T1000 (cell line): ENCODE measurements at places on chromosomes 7 and 10.

DNA sequence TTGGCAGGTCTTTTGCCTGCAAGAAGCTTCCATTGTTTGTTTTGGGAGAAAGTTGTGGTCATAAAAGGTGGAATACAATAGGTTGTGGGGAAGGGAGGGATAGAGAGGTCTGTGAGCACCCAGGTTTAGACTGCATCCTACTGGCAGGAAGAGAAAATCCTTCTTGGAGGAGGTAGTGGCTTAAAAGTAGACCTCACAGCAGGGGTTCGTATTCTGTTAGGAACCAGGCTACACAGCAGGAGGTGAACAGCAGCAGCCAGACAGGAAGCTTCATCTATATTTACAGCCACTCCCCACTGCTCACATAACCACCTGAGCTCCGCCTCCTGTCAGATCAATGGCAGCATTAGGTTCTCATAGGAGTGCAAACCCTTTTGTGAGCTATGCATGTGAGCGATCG lies 245.3 kb downstream of the NSUN6 start:
- no peak for DNase-seq

- DNase-seq = no peak
These were observed 550.4 kb downstream of the TCERG1L start for GRCh38 chr10:130761032-130761575.

DNA sequence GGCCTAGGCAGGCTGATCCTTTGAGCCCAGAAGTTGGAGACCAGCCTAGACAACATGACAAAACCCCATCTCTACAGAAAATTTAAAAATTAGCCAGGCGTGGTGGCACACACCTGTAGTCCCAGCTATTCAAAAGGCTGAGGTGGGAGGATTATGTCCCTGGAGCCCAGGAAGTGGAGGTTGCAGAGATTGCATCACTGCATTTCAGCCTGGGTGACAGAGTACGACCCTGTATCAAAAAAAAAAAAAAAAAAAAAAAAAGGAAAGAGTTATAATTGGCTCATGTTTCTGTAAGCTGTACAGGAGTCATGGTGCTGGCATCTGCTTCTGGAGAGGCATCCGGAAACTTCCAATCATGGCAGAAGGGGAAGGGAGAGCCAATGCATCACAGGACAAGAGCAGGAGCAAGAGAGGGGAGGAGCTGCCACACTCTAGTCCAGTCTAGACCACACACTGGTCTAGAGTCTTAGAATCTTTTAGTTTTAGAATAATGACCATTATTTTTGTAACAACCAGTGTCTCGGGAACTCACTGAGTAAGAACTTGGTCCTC lies 16.8 kb downstream of the DOCK1 start:
- no peak for DNase-seq

- peak; percentile 41 for DNase-seq
These were observed at the start of gene TSPAN12 for GRCh38 chr7:120857588-120858573. TSPAN12 (minus strand) TSS chr7:120858144; CDS start chr7:120856763, 1,381 bp downstream.

- DNase-seq = no peak
These were observed 112.8 kb upstream of the CARD11 start for GRCh38 chr7:3156508-3156907.

DNA sequence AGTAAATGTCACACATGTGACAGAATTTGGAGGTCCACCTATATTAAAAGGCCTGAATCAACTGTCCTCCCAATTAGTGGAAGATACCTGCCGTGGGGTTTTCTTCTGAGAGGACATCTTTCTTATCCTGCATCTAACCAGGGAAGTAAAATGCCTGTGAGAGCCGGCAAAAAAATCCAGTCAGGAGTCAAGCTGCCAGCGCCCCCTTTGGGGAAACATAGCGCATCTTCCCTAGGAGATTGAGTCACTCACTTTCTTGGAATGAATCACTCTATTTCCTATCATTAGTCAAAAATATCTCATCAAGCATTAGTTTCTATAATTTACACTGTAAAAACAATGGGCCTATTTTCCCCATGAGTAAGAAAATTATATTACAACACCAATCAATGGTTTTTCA lies 66.4 kb upstream of the ANK3 start:
- peak; percentile 27 for DNase-seq

GRCh38 chr10:102508506-102508905 lies 4.7 kb downstream of the SUFU start:
- no peak for DNase-seq

DNA sequence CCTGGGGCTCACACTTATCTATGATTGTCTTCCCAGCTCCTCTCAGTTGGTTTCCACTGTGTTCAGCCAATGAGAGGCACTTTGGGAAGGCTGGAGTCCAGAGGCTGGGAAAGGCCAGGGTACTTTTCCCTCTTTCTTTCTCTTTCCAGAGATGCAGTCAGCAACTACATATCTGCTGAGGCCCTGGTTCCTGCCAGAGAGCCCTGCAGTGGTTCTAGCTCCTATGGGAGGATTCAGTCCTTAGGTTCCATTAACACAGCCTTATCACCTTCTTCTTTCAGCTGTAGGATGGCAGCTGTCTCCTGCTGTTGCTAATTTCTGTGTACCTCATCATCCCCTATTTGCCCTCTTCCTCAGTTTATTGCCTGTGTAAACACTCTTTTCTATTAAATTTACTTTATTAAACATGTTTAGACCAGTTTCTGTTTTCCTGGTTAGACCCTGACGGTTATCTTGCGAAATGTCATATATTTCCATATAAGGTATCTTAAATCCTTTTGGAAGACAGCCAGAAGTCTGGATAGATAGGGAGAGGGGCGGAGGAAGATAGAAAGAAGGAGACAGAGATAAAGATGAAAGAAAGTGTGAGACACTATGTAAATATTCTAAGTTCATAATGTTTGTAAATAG lies 100.3 kb downstream of the HGF start:
- no peak for DNase-seq

GRCh38 chr10:47379445-47379785 lies 4.7 kb downstream of the ZNF488 start:
- no peak for DNase-seq

GRCh38 chr7:74351836-74352235 lies 62.6 kb downstream of the CLIP2 start:
- DNase-seq = no peak

- DNase-seq = no peak
These were observed 4.7 kb downstream of the ZNF273 start for GRCh38 chr7:64907641-64908326.

DNA sequence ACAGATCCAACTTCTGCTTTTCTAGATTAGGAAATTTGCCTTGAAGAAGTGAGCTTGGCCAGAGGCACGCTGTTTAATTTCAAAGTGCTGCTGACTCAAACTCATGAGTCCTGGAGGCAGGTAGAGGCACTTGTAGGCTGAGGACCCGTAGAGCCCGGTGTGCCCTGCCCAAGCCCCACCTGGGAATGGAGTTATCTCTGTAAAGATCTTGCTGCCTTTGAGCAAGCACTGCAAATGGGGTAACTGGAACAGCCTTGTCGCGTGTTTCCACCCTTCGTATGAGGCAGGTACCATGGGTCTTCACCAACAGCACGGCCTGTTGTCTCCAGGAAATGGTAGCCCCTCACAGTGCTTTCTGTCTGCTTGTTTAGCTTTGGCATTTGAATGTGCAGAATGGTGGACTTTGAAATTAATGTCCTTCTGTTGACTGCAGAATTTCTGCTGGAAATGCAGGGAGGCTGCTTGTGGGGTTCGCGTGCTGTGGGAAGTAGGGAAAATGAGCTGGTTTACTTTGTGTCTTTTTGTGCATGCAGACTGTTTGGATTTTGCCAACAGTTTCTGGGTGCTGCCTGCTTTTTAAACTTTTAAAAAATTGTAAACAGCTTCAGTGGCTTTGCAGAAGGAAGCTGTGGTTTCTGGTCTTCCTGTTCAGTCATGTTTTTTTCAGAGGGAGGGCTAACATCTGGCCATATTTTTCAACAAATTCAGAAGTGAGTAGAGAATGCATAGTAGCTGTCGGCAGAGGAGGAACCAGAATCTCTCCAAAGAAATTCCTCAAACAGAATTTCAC lies 27.2 kb downstream of the CCM2 start:
- DNase-seq = no peak

GRCh38 chr7:84735677-84736076 lies 451.2 kb downstream of the SEMA3D start:
- DNase-seq = no peak

DNA sequence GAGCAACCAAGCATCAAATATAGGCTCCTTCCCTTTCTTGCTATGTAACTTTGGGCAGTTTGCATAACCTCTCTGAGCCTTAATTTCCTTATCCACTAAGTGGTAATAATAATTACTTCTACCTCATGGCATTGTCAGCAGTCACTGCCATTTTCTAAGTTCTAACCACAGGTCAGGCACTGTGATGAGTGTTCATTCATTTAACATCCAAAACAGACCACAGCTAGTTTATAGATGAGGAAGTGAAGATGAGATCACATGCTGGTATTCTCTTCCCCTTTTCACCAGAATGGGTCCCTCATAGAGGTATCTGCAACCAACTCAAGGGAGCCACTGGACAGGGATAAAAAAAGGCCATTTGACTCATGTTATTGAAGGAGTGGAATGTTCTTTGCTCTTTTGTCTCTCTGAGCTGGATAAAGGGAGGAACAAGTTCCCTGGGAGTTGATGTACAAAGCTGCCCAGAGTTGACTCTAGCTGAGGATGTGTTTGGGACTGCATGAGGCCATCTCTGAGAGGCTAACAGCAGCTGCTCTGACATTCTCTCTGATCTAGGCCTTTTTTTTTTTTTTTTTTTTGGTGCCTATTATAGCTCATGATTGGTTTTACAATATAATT lies 65.0 kb downstream of the DNAJC12 start:
- DNase-seq = no peak

DNA sequence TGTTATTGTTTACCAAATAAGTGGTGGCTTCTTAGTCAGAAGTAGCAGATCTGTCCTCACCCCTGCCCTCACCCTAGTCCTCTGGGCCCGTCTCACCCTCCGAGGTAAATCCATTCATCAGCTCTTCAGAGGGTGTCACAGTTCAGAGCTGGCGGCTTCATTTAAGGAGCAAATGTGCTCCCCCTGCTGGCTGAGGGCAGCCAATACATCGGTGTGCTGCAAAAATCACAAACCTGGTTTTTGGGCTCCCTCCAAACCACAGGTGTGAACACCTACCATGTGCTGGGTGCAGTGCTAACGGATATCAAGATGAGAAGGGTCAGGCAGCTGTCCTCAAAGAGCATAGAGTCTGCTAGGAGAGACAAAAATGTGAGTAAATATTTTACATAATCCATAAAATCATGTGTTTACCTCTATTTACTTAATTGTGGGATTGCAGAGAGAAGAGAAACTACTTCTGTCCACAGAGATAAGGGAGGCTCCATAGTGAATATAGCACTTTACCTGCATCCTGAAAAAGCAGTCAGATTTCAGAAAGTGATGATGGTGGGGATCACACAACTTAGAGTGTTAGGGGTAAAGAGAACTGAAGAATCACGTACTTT lies 15.5 kb upstream of the CRTAC1 start:
- no peak for DNase-seq

- DNase-seq = no peak
These were observed 298.7 kb upstream of the TEX47 start for GRCh38 chr7:89094269-89094668.

- no peak for DNase-seq
These were observed 506 bp upstream of the FAM170B start for GRCh38 chr10:49134327-49134726.

DNA sequence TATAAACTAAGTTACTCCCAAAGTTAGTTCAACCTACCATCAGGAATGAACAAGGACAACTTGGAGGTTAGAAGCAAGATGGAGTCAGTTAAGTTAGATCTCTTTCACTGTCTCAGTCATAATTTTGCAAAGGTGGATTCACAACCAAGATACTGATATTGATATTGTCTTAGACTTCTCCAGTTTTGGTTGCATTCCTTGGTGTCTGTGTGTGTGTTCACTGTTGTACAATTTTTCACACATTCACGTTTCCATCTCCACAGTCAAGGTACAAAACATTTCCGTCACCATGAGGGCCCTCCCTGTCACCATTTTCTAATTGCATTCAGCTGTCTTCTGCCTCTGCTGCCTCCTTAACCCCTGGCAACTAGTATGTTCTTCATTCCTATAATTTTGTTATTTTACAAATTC lies 41.1 kb downstream of the AKR1E2 start:
- DNase-seq = no peak

DNA sequence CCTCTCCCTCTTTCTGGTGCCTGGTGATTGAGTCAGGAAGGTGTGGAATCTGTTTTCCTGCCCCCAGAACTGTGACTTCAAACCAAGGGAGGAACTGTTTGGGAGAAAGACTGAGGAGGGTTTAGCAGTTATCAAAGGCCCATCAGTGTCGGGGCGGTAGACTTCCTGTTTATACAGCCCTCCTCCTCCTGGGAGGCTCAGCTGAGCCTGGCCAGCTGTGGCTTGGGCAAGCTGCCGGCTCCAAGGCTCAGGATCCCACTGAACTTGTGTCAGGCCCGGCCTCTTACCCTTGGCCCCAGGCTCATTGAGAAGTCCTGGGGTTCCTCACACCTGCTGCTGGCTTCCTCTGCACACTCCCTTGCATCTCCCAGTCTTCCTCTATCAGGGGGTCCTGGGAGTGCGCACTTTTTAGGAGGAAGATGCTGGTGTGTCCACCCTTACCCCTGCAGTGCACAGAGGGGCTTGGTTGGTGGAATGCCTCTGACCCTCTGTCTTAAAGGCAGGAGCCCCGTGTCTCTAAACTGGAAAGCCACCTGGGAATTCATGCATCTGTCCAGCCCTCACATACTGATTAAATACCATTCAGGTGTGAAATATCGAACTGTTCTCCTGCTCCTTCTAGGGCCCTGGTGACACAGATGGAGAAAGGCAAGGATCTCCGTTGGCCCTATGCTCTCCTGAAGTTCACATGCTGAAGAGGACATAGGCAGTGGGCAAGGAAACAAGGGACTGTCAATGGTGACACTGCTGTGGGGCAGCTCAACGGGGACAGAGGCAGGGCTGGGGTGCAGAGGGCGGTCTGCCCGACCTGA lies 32.4 kb downstream of the CXCL12 start:
- DNase-seq = no peak

GRCh38 chr10:94963901-94964300 lies 25.4 kb downstream of the CYP2C9 start:
- peak; percentile 18 for DNase-seq

DNA sequence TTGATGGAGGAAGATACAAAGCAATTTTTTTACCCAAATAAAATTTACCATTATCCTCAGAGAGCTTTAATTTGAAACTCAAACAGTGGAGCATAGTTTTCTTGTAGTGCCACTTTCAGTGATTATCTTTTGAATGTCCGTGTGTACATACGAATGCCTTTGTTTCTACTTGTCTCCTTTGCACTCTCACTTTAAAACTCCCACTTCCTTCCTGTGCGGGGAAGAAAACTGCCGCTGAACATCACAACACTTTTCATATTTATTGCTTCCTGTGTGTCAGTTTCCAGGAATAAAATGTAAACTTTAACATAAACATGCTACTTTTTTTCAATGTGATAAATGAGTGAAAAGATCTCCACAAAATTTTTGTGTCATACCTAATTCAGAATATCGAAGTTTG lies 102.4 kb downstream of the SEMA3A start:
- no peak for DNase-seq

DNA sequence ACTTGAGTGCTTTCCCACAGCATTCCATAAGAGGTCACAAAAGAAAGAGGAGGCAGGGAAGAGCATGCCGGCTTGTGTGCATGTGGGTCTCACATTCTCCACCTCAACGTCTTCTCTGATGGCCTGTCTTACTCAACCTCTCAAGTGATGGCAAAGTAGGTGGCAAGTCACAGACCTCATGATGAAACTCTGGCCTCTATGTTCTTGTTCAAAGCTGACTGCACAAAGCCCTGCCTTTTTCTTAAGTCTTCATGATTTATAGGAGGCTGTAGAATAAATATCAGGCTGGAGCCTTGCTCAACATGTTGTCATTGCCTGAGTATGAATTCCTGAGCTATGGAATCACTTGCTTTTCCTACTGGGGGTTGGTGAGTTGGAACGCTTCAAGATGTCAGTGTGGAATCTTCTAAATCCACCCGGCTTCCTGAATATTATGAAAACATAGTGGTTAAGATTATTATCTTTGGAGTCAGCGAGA lies 213.6 kb upstream of the INHBA start:
- peak; percentile 10 for DNase-seq

GRCh38 chr7:133428876-133429275 lies 176.0 kb downstream of the EXOC4 start:
- DNase-seq = no peak
